ENCODE measurements at places on chromosomes 2 and 18. TPM values are rescaled to one million over a fixed set of nuclear protein-coding genes. Genes with fewer than 3 reads are reported as not detected.
A peak's percentile ranks its signal among the peaks of the same experiment; 100 is the strongest.

Gene DLX1
- polyA plus RNA-seq, result 0.54 TPM

Gene RSAD2
- 2.2 TPM for polyA plus RNA-seq

Gene CPSF3
- polyA plus RNA-seq, result 38.7 TPM

Gene MXD1
- 4.0 TPM for polyA plus RNA-seq

Gene ACAA2
- 83.2 TPM for polyA plus RNA-seq

Gene SLC5A7
- 0.22 TPM for polyA plus RNA-seq

Gene SEPTIN10
- 101 TPM for polyA plus RNA-seq

Gene EPG5
- polyA plus RNA-seq, result 10.2 TPM

Gene DYNAP
- not detected for polyA plus RNA-seq

- DNase-seq, result peak; percentile 9
Observed at GRCh38 chr18:39839782-39840181, 2115.3 kb upstream of the PIK3C3 start.

- no peak for DNase-seq
Observed at GRCh38 chr2:75041731-75042600, 83.5 kb downstream of the POLE4 start.

DNA sequence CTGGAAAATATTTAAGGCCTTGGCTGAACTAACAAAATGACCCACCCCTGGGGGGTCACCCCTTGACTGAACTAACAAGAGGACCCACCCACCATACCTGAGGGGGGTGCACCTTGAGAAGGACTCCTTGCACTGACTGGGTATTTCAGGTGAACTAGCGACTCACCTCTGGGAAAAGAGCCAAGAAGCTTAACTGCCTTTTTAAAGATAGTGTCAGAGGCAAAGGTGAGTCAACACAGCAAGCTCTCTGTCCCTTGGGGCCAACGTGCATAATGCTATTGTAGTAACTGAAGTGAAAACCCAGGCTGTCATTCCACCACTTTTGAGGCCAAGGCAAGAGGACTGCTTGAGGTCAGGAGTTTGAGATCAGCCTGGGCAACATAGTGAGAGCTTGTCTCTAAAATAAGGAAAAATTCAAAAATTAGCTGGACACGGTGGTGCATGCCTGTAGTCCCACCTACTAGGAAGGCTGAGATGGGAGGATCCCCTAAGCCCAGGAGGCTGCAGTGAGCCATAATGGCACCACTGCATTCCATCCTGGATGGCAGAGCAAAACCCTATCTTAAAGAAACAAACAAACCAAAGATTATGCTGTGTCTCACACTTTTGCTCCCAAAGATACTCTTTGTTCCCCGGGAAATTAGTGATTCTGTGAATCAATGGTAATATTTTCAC is 36.4 kb upstream of the ZCCHC2 start:
- DNase-seq, result peak; percentile 8

DNA sequence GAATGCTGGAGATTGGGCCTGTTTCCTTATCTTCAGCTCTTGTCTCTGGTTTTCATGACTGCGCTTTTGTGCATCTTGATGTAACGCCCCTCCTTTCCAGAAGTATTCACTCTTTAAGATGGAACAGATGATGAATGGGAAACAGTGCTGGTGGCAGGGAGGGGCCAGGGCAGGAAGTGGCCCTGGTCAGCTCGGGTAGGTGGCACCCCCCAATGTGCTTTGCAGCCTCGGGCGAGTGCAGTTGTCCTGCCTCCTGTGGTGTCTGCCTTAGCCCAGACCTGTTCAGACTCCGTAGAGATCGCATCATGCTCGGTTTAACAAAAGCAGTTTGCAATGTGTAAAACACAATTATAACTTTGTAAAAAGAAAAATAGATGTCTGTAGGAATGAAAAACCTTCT is 17.0 kb upstream of the MGAT4A start:
- DNase-seq, result no peak

GRCh38 chr2:212384027-212384426 is 154.6 kb downstream of the ERBB4 start:
- no peak for DNase-seq

- no peak for DNase-seq
Observed at GRCh38 chr2:15749460-15750432, 158.1 kb downstream of the DDX1 start.

DNA sequence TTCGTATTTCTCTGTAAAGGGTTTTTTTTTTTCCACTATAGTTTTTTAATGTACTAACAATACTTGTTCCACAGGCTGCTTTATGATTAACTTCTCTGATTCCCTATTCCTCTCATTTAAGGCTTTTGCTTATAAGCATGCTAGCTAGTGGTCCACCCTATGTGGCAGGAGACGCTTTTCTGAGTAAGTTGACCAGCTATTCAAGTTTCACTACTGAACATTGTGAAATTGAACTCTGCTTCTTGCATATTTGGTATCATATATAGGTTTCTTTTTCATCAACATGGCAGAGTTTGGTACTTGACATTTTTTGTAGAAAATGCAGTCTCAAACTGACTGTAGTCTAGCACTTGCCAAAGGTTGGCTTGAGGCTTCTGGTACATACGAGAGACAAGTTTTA is 74.2 kb downstream of the OTX1 start:
- no peak for DNase-seq

- no peak for DNase-seq
Observed at GRCh38 chr18:70036771-70037347, 89.2 kb upstream of the CD226 start.

DNA sequence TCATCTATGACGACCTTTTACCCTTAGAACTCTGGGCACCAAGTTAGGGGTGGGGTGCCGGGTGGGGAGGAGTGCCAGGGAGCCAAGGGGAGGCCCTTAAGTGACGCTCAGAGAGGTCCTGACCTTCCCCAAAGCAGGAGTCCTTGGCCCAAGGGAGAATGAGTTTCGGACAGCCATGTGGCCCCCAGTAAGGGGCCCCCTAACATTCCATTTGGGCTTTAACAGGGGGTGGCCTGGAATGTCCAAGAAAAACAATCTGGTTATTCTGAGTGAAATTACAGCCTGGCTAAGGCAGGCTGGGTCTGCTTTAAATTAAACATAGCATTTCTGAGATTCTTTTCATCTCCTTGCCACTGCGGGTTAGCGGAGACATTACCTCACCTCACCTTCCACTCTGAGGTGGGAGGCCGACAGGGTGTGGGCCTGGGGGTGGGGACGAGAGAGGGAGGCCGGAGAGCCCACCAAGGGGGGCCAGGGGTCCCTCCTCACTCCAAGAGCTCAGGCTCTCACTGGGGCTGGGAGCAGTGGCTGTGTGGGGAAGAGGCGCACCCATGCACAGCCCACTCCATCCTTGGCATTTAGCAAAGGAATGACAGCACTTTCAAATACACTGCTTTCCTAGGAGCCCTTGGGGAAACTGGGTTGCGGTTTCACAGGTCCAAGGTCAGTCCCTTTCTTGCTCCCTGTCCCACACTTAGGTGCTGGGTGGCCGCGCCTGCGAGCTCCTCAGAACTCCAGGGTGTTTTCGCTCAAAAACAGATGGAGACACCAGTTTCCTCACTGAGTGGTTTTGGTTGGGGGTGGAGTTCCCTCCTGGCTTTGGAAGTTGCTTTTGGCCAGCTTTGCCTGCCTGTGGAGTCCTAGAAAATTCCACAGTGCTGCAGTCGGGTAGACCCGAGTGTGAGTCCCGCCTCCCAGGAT is 107.4 kb downstream of the POLR1A start:
- no peak for DNase-seq

DNA sequence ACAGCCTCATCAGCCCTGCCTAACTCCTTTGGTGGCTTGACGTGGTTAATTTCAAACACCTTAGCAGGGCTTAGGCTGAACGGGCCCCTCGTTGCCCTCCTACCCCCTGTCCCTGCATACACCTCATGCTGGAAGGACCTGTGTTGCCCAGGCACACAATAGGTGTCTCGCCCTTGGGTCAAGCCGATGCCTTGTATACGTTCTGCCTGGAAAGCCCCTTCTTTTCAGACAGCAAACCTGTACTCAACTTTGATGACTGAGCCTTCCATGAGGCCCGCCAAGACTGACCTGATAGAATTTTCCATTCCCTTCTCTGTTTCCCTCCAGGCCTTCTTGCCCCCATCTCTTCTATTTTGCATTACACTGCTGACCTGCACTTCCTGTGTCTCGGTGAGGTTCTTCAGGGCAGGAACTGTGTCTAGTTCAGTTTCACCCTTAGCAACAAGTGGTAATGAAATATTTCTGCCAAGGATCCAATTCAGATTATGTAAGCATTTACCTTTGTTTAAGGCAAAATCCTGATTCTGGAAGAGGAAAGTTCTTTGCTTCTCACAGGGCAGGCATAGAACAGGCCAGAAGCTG is 7.9 kb downstream of the GREB1 start:
- DNase-seq, result no peak

- DNase-seq, result no peak
Observed at GRCh38 chr2:177893880-177894279, 178.7 kb downstream of the PDE11A start.

DNA sequence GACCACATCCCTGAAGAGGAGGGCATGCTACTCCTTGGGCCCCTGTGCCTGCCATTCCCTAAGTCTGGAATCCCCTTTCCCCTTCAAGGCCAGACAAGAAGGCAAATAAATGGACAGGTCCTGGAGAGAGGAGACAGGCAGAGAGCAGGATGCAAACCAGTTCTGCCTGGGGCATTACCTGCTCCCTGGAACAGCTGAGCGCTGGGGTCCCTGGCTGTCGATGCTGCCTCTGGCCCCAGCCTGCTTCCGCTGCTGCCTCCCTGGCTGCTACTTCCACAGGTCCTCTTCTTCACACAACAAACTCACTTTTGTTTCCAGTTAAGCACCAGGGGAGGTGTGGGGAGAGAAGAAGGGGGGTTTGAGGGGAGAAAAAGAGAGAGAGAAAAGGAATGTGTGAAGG is 53.1 kb downstream of the SLC4A5 start:
- DNase-seq, result no peak

GRCh38 chr18:9594823-9595596 is 19.3 kb downstream of the PPP4R1 start:
- DNase-seq, result no peak

- no peak for DNase-seq
Observed at GRCh38 chr2:195498176-195498575, 158.8 kb upstream of the SLC39A10 start.

DNA sequence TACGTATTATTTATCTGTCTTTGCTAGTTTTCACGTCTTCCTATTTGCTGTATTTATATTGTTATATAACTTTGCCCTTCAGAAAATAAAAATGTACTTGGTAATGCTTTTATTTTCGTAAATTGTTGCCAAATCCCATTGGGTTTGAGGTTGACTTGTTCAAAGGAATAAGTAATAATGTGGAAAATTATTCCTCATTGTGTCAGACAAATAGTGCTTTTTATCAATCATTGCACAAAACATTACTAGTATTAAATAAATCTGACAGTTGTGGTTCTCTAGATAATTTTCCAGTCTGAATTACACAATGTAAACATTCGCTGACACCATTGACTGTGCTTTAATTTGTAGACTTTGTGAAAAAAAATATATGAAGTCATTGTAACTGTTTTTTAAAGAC is 798.3 kb upstream of the TMEFF2 start:
- no peak for DNase-seq

GRCh38 chr2:27174638-27175037 is 25.8 kb downstream of the TCF23 start:
- DNase-seq, result no peak

DNA sequence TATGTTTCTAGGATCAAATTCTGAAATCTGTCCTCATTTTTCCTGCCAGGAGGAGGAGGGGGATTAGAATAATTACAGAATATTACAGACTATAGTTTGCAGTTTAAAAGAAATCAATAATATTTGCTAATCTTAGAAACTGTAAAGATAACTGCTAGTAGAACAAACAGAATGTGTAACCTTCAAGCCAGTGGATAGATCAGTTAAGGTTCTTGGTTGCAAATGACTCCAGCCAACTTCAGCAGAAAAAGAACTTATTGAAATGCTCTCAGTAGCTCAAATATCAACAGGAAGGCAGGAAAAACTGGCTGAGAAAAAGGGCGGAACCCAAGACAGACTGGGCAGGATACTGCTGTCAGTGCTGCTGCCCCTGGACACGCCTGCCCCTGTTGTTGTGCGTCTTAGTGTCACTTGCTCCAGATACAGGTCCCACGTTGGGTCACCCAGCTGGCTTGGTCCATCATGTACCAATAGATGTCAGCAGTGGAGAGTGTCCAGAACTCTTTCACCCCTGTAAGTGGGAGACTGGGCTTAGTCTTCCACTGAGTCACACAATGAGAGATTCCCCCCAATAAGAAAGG is 10.2 kb downstream of the NMUR1 start:
- no peak for DNase-seq

- no peak for DNase-seq
Observed at GRCh38 chr2:64763126-64763525, 109.4 kb upstream of the SERTAD2 start.

DNA sequence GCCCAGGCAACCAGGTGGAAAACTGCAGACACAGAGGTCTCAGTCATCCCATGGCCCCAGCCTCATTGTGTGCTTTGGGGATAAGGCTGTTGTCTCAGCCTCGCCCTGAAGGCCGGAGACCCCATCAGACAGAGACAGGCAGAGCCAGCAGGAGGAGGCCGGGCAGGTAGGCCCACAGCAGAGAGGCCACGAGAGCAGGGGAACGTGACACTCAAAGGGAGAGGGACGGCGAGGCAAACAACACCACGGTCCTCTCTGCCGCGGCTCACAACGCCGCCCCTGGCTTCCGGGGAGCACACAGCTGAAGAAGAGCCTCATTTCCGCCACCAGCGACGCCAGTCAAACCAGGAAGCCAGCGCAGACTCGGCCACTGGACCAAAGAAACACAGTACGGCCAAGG is 103.3 kb downstream of the ZNF516 start:
- DNase-seq, result no peak

- DNase-seq, result no peak
Observed at GRCh38 chr2:26193578-26194231, 20.8 kb downstream of the GAREM2 start.

DNA sequence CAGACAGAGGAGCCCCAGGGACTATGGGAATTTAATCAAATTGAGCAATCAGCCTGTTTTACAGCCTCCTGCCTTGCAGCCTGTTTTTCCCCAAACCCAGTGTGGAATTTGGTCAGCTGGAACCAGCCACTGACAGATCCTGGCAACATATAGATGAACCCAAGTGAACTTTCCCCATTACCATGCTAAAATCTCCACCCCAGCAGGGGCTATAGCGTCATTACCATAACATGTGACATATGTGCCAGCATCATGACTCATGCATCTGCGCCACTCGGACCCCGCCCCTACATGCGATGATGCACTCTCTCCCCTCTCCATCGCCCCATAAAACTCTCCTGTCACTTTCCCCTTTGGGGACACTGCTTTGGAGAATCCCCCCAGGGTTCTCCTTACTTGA is 17.3 kb upstream of the FEZ2 start:
- peak; percentile 12 for DNase-seq

- no peak for DNase-seq
Observed at GRCh38 chr2:236676136-236676873, 106.7 kb downstream of the ACKR3 start.
